Right lobe of liver (tissue), 6 donors: ENCODE measurements at places on chromosomes 4 and X. TPM values are rescaled to one million over a fixed set of nuclear protein-coding genes. Genes with fewer than 3 reads are reported as not detected.

GRCh38 chr4:165361810-165362209 lies 17.0 kb upstream of the CPE start:
- no peak for DNase-seq

GRCh38 chrX:120350450-120351138 lies 11.3 kb upstream of the ATP1B4 start:
- no peak for DNase-seq

DNA sequence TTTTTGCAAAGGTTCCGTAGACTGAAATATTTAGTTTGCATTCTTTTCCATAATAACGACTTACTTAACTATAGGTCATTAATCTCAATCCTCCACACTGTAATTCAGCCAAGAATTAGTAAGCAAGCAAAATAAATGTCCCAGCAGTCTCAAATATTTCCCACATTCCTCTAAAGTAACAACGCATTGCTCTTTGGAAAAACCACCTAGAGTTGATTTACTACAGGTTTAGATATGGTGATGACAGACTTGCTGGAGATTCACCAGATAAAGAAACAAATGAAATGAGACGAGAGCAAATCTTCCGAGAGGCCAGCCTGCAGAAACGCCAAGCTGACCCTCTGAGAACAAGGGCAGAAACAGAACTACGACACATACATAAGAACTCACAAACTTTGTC lies 28.9 kb downstream of the TENM3 start:
- no peak for DNase-seq

- DNase-seq: no peak
Measured at GRCh38 chr4:145497199-145498149, 15.8 kb downstream of the SMAD1 start.

DNA sequence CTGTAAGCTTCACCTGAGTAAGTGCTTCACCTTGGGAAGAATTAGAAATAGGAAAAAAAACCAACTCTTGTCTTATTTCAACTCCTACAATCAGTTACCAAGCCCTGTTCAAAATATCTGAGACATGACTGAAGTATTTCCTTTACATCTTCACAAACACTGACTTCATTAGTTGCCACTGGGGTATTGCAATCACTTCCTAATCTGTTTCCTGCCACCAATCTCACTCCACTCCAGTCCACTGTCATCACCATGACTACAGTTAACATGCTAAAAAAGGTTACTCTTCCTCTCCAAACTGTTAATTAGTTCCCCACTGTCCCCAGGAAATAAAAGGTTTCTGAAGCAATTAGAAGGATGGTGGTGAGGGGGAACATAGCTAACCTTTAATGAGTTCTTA lies 3.3 kb upstream of the SUPT20HL1 start:
- no peak for DNase-seq

- no peak for DNase-seq
Measured at GRCh38 chr4:64538219-64538618, 129.0 kb upstream of the TECRL start.

- no peak for DNase-seq
Measured at GRCh38 chr4:114277690-114278089, 298.2 kb upstream of the ARSJ start.

GRCh38 chr4:124459196-124459940 lies 253.2 kb downstream of the ANKRD50 start:
- no peak for DNase-seq

GRCh38 chr4:8251110-8251883 lies 18.3 kb upstream of the HTRA3 start:
- no peak for DNase-seq

- no peak for DNase-seq
Measured at GRCh38 chr4:26048950-26049349, 134.9 kb downstream of the SMIM20 start.

DNA sequence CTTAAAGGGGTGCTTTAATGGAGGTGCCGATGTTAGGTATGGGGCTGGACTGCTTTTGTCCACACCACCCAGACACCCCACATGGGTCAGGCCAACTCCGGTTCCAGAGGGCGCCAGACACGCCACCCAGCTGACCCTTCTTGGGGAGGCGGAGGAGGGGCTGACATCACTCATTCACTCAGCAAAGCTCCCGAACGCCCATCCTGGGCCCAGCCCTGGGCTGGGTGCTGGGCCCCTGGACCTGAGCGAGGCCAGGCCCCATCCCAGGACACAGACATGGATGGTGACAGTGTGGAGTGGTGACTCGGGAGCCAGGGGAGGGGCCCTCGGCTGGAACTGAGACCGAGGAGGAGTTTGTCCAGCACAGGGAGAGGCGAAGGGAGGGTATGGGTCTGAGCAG lies 28.1 kb downstream of the MAN2B2 start:
- no peak for DNase-seq

DNA sequence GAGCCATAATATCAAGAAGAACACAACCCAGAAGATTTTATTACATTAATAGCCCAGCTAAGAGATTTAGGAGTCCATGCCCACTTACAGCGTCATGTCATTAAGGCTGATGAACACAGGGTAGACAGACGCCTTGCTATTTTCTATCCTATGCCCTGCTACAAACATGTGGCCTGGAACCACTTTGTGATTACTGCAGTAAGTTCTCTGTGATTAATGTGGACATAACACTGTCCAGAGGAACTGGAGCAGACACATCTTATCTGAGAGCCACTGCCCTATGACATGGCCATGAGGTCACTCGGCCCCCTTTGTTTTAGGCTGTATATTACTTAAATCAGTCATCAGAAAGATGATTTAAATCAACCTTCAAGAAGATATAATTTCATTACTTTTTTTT lies 211.7 kb downstream of the MAML3 start:
- DNase-seq: no peak

DNA sequence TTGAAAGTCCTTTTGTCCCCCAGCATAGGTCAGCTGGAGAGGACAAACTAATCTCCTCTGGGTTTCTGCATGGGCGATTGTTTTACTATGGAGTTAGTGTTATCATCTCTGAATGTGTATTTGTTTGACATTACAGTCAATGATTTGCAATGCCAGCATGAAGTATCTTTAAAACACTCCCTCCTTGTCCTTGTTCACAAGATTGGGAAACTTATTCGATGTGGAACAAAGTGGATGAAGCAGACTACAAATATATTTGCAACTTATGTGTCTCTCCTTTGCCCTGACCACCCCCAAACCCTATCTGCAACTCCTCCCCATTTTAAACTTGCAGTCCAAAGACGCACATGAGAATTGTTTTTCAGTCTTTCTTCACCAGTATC lies 1.5 kb upstream of the PITX2 start:
- DNase-seq: no peak

DNA sequence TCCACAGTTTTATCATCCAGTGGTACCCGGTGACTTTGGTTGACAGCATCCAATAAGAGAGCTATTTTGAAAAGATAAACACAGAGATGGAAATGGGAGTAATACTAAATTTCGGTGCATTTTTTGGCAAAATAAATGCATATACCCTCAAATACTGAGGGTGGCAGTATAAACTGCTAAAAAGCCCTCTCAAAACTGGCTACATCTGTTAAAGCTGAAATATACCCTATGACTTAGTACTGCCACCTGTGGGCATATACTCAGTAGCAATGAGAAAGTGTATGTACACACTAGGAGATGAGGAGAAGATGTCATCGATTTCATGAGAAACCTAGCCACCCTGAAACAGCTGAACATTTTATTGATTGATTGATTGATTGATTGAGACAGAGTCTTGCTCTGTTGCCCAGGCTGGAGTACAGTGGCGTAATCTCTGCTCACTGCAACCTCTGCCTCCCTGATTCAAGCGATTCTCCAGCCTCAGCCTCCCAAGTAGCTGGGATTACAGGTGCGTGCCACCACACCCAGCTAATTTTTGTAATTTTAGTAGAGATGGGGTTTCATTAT lies 12.2 kb upstream of the TMEM128 start:
- DNase-seq: peak; percentile 16

- no peak for DNase-seq
Measured at GRCh38 chr4:158785718-158786117, 16.9 kb downstream of the FNIP2 start.

GRCh38 chr4:142203505-142203904 lies 567.1 kb downstream of the IL15 start:
- DNase-seq: no peak

- DNase-seq: no peak
Measured at GRCh38 chrX:20500171-20500865, 233.6 kb upstream of the RPS6KA3 start.

GRCh38 chr4:52051213-52051614 lies at the start of gene SPATA18:
TSS of gene SPATA18 (plus strand) at chr4:52051304. CDS start at chr4:52051705, 401 bp downstream.
- DNase-seq: peak; percentile 53

DNA sequence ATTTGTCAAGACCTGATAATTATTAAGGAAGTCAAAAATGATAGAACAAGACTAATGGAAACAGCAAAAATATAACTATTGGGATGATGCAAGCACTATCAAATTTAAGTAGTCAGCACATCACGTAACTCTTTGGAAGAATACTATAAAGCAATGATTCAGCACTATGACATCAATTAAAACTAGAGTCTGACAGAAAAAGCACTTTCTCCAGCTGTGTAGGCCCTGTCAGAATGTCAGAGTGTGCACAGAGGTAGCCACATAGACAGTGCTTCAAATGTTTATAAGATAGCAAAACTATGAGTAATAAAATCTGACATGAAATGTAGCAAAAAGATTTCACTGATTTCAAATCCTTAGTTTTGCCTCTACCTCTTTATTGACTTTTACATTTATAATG lies 1226.6 kb upstream of the ADGRL3 start:
- DNase-seq: no peak

GRCh38 chr4:175986-176385 lies 51.7 kb downstream of the ZNF718 start:
- no peak for DNase-seq

DNA sequence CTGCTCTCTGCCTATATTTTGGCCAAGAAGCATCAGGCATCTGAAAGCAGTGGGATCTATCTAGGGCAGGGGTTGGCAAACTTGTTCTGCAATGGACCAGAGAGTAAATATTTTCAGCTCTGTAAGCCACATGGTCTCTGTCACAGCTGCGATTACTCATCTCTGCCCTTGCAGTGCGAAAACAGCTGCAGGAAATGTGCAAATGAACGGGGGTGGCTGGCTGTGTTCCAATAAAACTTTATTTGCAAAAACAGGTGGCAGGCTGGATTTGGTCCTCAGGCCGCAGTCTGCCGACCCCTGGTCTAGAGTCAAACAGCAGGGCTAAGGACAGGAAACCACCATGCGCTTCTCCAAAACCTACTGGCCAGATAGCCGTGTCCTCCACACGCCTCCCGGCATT lies 48.6 kb downstream of the ACOX3 start:
- DNase-seq: no peak

- no peak for DNase-seq
Measured at GRCh38 chr4:142322996-142323395, 523.1 kb downstream of the INPP4B start.

GRCh38 chr4:121070696-121071639 lies 1.4 kb downstream of the NDNF start:
- peak; percentile 51 for DNase-seq

GRCh38 chrX:121050781-121051180 lies 3.4 kb downstream of the GLUD2 start:
- DNase-seq: no peak

GRCh38 chrX:11438767-11439166 lies 145.6 kb downstream of the AMELX start:
- DNase-seq: no peak

GRCh38 chrX:63284659-63285058 lies 66.5 kb downstream of the SPIN4 start:
- DNase-seq: no peak

GRCh38 chrX:68284281-68284904 lies 148.9 kb downstream of the OPHN1 start:
- no peak for DNase-seq

- peak; percentile 80 for DNase-seq
Measured at GRCh38 chr4:81844717-81845116, 373.0 kb upstream of the RASGEF1B start.

- no peak for DNase-seq
Measured at GRCh38 chrX:28639451-28639850, 52.2 kb downstream of the IL1RAPL1 start.

DNA sequence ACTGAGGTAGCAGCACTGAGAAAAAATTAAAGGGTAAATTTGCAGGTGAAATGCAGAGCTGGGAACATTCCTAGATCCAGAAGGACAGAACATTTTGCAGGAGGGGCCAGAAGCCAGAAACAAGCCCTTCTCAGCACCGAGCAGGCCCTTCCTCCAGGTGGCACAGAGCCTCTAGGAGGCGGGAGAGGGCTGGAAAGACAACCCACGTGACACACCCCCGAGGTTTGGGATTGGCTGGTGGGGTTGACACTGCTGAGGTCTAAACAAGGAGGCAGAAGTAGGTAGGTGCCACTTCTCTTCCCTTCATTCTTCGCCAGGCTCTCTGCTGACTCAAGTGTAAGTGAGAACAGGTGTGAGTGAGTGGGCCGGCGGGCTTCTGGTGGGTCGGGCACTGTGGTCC lies at the start of gene PAGE4:
Gene PAGE4 (plus strand): TSS at position 288 of the 400 bp plus-strand sequence. CDS start 1,126 bp downstream, outside the sequence.
- no peak for DNase-seq

- no peak for DNase-seq
Measured at GRCh38 chr4:96483308-96484030, 643.6 kb downstream of the PDHA2 start.

DNA sequence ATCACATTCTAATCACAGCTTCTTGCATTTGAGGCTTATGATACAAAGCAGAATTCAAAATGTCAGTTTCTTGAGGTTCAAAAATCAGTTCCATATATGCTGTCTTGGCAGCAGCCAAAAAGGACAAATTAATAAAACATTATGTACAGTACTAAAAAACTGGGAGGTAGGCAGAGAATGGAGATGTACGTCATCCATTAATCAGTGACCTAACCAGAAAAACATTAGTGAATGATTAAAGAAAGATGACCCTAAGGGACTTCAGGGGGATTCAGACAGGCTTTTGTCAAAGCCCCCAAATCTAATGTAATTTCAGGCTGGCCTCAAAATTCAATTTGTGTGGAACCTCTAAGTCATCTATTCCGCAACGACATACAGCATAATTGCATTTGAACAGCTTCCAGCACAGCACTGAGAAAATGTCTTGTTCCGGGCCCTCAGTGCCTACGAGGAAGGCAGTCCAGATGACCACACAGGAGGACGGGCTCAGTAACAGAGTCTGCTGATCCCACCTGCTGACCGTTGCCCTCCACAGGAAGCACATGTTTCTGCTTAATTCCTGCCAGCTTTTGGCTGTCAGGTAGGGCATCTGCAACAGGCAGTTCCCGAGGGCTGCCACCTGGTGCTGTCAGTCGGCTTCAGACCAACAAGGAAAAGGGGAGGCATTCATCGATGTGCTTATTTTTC lies 83.8 kb upstream of the HHIP start:
- peak; percentile 52 for DNase-seq

Gene BMX
- total RNA-seq: 0.34 TPM

Gene CLIC2
- 4.0 TPM for total RNA-seq

Gene RBMXL3
- total RNA-seq: not detected

Gene ADH1A
- total RNA-seq: 354 TPM

Gene DCAF12L2
- not detected for total RNA-seq

Gene SPIN2A
- 0.21 TPM for total RNA-seq

Gene RS1
- total RNA-seq: not detected

Gene POU4F2
- total RNA-seq: not detected

Gene SLITRK2
- total RNA-seq: 0.06 TPM

Gene NAA11
- total RNA-seq: not detected

Gene UGT2B17
- 1.2 TPM for total RNA-seq

Gene SSX7
- not detected for total RNA-seq

Gene MYOZ2
- total RNA-seq: not detected
